Activated CD4-positive, alpha-beta T cell treated with anti-CD3 and anti-CD28 coated beads, Interleukin-2, amount 50 U/mL, for 16 hours (primary cell): ENCODE measurements at places on chromosomes 12 and 14.
A peak's percentile ranks its signal among the peaks of the same experiment; 100 is the strongest.

DNA sequence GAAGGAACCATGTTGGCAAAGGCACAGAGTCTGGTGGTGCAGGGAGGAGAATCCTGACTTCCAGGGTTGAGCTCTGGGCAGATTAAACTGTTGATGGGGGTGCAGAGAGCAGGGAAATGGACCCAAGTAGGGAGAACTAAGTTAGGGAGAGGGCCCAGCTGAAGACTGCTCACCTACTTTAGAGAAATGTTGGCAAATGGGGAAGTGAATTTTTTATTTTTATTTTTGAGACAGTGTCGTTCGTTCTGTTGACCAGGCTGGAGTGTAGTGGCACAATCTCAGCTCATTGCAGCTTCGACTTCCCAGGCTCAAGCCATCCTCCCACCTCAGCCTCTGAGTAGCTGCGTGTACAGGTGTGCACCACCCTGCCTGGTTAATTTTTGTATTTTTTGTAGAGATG is 32.1 kb upstream of the TUBA1A start:
- DNase-seq = no peak

DNA sequence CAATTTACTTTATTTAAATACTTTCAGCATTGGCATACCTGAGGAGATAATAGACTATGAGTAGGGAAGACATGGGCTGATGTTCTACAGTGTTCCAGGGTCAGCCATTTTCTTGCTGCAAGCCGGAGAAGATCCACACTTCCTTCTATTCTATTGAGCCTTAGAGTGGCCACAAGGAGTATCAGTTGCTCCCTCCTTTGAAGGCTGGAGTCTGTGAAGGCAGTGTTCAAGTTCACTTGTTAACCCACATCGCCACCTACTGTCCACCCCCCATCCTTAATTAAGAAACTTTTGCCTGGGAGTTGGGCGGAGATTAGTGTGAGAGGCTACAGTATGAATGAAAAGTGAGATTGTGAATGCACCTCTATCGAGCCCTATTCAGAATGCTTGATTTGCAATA is 666.6 kb downstream of the NRXN3 start:
- peak; percentile 33 for DNase-seq

- DNase-seq = no peak
These were observed 54.8 kb upstream of the PTHLH start for GRCh38 chr12:28027328-28027727.

- no peak for DNase-seq
These were observed 479.7 kb downstream of the AACS start for GRCh38 chr12:125544960-125545359.

DNA sequence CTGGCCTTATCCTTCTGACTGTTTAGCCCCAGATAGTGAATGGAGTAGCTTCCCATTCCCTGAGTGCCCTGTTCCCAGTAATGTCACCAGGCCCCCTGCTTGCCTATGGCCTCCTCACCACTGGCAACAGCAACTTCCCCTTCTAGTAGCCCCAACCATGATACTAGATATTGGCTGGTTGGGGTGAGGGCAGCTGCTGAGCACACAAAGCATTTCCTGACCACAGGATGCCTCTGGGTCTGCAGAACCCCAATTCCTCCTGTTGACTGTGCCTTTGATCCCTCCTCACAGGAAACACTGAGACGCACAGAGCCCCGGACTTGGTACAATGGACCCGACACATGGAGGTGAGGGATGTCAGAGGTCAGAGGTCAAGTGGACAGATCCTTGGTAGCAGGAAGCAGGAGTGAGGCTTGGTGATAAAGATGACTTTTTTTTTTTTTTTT is 597 bp downstream of the SOAT2 start:
- no peak for DNase-seq

GRCh38 chr14:102146423-102146822 is 6.7 kb downstream of the WDR20 start:
- no peak for DNase-seq

DNA sequence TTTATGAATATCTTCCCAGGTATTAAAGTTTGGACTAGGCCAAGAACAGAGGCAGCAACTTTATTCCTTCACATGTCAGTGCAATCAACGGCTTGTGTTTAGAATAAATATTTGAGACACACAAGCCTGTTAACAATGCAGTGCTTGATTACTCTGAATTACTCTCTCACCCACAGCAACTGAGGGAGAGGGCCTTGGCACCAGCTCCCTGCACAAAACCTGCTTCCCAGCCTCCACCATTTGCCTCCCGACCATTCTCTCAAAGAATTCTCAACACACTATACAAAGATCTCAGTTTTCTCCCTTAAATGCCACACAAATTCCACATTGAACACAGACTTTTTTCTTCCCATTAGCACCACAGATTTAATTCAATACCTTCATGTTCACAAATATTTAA is 77.0 kb downstream of the STON2 start:
- DNase-seq = no peak

DNA sequence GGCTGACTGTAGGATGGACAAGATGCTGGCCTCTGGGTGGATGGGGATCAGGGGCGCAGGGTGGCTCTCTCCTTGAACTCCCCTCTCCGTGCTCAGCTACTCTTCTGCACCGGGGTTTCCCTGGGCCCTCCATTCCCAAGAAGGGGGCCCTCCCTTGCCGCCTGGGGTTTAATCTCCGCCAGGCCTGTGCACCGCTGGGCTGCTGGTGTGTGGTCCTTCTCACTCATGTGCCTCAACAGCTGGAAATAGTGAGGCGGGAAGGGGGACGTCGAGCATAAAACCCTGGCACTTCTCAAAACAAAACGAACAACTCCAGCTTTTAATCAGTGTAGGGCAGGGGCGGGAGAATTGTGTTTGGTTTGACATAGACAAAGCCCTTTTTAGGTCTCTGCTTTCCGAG is 19.0 kb upstream of the SMOC1 start:
- DNase-seq = no peak

DNA sequence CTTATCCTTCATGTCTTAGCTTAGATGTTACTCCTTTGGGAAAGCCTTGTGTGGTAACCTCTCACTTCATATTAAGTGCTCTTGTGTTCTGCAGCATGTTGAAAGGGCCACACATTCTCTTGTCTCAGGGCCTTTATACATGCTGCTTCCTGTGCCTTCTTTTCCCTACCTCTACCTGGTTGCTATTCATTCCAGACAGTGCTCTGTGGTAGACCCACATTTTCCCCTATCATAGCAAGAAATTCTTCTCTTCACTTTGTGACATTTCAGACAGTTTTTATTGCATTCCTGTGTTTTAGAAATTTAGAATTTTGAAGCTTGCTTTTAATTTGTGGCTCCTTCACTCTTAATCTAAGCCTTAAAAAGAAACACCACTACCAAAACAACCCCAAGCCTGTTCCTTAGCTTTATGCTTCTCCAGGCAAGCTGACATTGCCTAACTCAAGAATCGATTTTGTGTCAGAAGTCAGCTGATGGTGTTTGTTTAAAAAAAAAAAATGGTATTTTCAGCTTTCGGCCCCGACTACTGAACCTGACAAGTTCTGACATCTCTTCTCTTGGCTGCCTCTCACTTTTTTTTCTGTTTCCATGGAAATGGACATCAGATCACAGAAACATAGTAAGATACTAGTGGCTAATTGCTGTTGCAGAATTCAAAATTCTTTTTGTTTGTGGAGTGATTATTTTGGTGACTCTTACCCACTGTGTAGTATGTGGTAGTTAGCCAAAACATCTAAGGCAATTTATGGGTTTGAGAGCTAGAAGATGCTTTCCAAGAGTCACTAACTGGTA is 156.3 kb downstream of the NUBPL start:
- no peak for DNase-seq

DNA sequence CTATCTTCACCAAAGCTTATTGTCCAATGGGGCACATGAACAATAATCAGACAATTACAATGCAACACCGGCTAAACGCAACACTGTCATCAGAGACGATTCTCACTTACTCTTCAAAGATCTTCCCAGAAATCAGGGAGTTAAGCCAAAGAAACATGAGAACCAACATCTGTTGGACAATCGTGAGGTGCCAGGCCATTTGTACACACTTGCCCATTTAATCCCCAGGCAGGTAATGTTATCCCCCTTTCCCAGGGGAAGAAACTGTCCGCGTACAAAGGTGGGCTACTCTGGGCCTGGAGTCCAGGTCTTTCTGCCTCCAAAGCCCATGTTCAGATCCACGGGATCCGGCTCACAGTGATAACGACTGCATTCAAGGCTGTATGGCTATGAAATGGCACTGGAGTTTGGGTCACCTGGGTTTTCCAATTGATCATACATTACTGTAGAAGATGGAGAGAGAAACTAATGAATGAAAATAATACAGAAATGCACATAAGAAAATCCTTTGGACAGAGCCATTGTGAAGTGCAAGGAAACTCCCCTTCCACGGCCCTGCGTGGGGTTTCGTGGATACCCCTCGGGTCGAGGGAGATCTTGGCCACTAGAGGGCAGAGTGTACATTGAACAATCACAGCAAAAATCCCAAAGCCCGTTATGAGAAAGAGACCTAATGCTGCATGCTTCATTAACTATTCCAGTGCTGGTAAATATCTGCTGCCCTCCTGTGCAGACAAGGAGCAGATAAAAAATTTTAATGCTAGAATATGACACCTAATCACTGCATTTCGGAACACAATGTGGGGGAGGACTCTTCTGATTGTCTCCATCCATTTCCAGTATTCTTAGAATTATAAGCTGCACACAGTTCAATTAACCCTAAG is 111.4 kb downstream of the EGLN3 start:
- DNase-seq = peak; percentile 48

- DNase-seq = no peak
These were observed 225.6 kb upstream of the CRY1 start for GRCh38 chr12:107318806-107319532.

DNA sequence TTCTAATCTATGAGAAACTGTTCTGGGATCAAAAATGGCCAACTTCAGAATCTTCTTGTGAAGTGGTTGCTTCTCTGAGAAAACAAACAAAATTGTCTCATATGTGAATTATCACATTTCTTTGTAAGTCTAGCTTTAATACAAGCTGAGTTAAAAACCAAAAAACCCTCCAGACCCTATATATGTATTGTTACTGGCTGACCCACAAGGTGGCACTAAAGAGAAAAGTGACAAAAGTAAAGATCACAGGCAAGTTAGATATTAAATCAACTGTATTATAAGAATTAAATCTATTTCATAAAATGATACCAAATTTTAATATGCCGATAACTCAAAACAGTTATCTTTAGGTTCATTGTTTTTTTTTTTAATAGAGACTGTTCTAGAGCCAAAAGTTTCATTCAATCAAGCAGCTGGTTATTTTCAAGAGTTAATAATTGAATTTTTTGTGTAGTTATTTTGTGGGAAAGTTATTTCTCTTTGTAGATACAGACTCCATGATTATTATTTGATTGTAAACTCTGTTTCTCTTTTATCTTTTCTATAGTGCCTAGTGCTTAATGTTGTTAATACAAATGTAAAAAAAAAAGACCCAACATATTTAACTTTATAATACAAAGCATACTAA is 7.5 kb upstream of the TRHDE start:
- no peak for DNase-seq

DNA sequence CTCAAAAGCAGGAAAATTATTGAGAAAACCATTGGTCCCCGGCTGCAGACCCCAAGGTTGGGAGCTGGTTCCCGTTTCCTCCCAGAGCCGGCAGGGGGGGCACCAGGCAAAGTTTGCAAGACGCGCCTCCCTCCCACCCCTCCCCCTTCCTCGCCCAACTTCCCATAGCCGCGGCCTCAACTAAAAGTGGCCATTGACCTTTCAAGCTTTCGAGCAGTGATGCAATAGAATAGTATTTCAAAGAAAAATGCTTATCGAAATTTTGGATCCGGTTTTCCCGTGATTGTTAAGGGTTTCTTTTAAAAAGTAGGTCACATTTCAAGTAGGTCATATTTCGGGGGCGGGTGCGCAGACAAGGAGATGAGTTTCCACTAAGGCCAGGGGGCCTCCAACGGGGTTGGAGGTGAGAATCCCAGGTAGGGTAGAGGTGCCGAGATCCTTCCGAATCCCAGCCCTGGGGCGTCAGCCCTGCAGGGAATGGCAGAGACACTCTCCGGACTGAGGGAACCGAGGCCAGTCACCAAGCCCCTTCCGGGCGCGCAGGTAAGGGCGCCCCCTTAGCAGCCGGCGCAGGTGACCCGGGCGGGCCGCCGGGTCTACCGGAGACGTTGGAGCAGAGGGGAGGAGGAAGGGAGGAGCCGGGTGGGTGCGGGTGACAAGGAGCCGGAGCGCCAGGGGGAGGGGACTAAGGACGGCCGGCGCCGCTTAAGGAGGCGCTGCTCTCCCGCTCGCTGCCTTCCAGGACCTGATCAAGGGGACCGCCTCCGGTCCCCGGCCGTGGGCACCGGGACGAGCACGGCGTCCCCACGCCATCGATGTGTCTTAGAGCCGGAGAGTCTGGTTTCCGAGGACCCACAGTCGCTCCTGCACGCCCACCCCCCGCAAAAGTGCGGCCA is 2.6 kb upstream of the SOCS2 start:
- peak; percentile 73 for DNase-seq

DNA sequence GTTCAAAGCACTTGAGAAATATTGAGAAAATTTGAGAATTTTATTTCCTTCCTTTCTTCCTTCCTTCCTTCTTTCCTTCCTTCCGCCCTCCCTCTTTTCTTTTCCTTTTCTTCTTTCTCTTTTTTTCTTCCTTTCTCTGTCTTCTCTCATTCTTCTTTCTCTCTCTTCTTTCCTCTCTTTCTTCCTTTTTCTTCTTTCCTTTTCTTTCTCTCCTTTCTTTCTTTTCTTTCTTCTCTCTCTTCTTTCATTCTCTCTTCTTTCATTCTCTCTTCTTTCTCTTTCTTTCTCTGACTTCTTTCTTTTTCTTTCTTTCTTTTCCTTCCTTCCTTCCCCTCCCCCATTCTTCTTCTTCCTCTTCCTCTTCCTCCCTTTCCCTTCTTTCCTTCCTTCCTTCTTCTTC is 44.9 kb downstream of the CD163L1 start:
- no peak for DNase-seq

DNA sequence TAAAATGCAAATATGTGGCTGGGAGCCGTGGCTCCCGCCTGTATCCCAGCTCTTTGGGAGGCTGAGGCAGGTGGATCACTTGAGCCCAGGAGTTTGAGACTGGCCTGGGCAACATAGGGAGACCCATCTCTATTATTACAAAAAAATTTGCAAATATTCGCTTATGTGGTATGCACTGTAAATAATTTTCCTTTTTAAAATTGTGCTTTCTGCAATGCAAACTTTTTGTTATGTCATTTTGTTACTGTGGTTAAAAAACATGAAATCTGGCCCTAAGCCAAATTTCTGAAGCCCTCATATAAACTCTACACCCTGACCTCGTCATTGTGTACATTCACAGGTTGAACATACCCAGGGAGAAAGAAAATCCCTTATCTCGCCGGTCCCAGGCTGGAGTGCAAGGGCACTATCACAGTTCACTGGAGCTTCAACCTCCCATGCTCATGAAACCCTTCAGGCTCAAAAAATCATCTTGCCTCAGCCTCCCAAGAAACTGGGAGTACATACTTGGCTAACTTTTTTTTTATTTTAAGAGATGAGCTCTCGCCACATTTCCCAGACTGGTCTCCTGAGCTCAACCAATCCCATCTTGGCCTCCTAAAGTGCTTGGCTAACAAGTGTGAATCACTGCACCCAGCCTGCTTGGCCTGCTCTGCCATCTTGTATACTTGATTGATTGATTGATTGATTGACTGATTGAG is 24.7 kb downstream of the TRAPPC6B start:
- DNase-seq = no peak

- DNase-seq = no peak
These were observed 130.7 kb downstream of the TMTC2 start for GRCh38 chr12:82817368-82817767.
